C1 segment of cervical spinal cord (tissue), 14 donors: ENCODE measurements at places on chromosomes 1 and 21.

GRCh38 chr1:189374816-189375215 lies 1102.8 kb downstream of the BRINP3 start:
- DNase-seq, result no peak

DNA sequence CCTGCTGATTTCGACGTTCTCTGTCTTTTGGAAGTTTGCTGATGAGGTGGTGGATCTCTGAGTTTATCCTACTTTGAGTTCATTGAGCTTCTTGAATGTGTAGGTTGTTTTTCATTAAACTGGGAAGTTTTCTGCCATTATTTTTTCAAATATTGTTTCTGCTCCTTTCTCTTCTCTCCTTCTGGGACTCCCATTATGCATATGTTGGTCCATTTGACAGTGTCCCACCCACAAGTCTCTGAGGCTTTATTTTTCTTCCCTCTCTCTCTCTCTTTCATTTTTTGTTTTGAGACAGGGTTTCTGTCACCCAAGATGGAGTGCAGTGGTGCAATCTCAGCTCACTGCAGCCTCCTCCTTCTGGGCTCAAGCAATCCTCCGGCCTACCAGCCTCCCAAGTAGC lies 11.7 kb downstream of the TNFRSF18 start:
- no peak for DNase-seq

- peak; percentile 75 for DNase-seq
Measured at GRCh38 chr1:48776393-48777218, at the start of gene BEND5. Gene BEND5, minus strand, starts transcription at chr1:48776891. Its CDS starts 60 bp downstream, at chr1:48776831.

- peak; percentile 91 for DNase-seq
Measured at GRCh38 chr1:224800486-224801119, 128.9 kb upstream of the DNAH14 start.

DNA sequence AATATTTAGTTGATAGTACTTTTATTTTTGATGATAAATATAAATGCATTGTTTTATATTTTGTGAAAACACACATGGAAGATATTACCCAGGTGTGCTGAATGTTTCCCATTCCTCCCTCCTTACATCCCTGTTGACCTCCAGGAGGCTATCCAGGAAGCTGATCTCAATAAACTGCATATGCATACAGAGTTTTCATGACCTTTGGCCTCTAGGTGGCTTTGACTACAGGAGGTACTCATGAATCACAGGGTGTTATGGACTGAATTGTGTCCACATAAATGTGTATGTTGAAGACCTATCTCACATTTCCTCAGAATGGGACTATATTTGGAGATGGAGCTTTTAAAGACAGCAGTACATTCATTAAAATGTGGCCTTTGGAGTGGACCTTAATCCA lies 914.9 kb upstream of the NCAM2 start:
- no peak for DNase-seq

- no peak for DNase-seq
Measured at GRCh38 chr1:147600119-147601111, 59.1 kb downstream of the BCL9 start.

GRCh38 chr1:34479731-34480130 lies 275.1 kb upstream of the GJB5 start:
- DNase-seq, result no peak

DNA sequence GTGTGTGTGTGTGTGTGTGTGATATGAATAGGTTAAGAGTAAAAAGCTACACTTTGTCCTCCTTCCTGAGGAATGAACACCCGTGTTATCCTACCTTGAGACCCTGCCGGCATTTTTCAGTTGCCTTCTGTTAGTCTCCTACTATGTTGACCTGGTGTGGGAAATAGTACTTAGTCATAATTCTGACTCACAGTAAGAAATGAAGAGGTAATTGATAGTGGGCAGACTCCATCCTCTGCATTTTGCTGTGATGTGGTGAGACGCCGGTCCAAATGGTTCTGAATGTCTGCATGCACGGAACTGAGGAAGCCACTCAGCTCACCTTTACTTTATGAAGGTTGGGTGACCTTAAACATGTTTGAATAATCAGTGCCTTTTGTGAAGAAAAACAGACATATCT lies 12.6 kb downstream of the CD101 start:
- no peak for DNase-seq

DNA sequence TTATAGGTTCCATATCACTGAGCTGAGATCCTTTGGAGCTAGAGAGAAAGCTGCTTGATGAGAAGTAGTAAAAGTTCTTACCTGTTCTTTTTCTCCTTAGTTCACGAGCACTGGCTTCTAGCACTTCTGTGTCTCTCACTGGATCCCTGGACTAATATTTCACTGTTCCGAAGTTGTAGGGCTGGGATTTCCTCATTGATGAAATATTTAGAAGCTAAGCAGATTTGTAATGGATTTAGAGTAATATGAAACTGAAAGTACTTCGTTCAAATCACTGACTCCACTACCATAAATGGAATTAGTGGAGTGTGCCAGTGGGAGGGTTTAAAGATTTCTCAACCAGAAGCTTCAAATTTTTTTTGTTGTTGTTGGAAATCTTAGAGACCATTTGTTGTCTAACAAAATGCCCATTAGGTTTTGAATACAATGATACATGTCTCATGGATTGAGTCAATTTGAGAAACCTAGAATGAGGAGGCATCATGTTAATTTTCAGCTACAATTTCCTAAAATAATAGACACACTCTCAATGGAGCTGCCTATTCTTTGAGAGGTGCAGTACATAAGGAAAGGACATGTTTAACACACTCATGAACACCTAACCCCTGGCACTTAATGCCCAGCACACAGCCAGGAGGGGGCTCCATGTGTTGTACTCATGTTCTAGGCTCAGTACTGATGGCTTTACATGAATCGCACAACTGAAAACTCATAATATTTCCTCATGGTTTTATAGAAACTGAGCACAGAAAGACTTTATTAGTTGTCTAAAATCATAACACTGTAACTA lies at the start of gene GBP1:
Gene GBP1 (minus strand): TSS at position 130 of the 790 bp plus-strand sequence. CDS start 1,974 bp downstream, outside the sequence.
- no peak for DNase-seq

DNA sequence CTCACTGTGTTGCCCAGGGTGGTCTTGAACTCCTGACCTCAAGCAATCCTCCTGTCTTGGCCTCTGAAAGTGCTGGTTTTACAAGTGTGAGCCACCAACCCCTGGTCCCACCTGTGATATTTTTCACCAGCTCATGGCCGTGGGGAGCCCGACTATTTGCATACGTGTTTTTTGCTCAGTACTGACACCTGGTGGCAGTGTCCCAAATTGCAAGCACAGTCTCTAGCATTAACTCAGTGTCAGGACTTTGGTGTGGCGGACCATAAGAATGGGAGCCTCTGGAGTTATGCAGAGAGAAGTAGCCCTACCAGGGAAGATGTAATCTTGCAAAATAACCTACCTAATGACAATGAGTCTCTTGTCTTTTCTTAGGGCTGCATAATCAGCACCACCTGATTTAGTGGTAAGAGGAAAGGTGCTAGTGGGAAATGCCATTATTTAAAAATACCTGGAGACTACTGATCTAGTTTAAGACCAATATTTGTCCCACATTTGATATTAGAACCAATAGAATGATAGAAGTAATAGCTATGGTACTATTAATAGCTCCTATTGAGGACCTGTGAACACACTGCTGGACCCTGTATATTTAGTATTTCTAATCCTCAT lies 305.4 kb downstream of the DISC1 start:
- DNase-seq, result no peak

GRCh38 chr1:213277036-213277435 lies 226.0 kb downstream of the RPS6KC1 start:
- no peak for DNase-seq

- DNase-seq, result no peak
Measured at GRCh38 chr1:214854126-214854875, 228.2 kb upstream of the KCNK2 start.

- DNase-seq, result no peak
Measured at GRCh38 chr1:93206567-93206954, 26.0 kb downstream of the CCDC18 start.

- DNase-seq, result no peak
Measured at GRCh38 chr1:183074215-183074614, 51.0 kb downstream of the LAMC1 start.

DNA sequence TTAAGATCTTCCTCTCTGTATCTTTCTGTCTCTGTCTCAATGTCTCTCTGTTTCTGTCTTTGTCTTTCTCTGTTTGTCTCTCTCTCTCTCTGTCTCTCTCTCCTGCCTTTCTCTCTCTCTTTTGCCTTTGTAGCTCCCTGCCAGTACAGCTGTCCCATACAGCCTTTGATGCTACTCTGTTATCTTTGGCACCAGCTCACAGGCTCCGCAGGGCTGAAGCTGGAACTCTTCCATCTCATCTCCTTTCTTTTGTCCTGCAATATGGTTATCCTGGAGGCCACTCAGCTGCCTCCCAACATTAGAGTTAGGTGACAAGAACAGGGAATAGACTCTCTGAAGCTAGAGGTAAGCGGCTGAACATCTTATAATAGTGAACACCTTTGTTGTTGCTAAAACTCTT lies 354.3 kb upstream of the NEGR1 start:
- DNase-seq, result no peak

DNA sequence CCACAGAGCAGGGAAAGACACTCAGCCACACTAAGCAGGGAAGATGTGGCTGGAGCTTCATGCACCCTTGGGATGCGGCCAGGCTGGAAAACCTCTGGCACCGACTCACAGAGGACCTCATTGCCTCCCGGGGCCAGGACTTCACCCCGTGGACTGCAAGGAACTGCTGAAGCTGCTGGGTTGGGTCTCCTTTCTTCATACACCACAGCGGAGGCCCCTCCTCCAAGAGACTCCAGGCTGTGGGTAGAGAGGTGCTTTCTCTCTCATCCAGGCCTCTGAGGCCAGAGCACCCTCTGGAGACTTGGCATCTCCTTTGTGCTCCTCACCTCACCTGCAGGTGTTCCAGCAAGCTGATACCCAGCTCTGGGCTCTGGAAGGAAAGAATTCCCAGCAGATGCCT lies 76.0 kb upstream of the EDN2 start:
- DNase-seq, result no peak

DNA sequence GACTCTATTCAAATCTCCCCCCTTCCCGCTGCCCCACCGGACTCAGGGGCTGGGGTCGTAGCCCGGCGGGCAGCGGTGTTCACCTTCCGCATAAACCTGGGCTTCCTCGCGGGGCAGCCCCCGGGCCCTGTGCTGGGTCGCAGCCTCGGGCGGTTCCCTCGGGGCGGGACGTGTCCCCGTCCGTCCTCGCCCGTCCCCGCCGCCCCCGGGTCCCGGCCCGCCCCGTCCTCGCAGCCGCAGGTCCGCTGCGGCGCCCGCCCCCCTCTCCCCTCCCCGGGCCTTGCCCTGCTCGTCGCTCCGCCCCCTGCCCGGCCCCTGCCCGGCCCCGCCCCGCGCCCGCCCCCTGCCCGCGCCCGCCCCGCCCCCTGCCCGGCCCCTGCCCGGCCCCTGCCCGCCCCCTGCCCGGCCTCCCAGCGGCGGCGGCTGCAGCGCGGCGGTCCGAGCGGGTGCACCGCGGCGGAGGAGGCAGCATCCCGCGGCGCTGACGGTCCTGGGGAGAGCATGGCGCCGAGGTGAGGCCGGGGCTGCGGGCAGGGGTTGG lies at the start of gene COL18A1:
Gene COL18A1 (plus strand): TSS at position 436 of the 541 bp plus-strand sequence. CDS start 66 bp downstream, at position 502.
- no peak for DNase-seq

DNA sequence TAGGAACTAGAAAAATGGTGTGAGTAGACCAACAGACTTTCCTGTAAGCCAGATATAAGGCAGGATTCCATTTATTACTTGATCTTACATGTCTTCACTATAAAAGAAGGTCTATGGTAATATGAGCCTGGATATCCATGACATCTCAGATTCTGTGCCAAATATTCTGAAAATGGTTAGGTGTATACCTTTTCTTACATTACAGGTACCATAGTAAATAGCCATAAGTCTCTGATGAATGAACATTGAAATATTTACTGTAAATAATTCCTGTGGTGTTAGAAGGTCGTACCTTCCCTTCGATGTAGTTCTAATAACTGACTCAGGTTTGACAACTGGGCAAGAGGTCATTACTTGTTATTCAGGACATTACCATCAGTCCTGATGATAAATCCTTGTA lies 657.9 kb downstream of the BRINP3 start:
- DNase-seq, result no peak

- DNase-seq, result no peak
Measured at GRCh38 chr1:70895531-70895930, 152.1 kb downstream of the PTGER3 start.

DNA sequence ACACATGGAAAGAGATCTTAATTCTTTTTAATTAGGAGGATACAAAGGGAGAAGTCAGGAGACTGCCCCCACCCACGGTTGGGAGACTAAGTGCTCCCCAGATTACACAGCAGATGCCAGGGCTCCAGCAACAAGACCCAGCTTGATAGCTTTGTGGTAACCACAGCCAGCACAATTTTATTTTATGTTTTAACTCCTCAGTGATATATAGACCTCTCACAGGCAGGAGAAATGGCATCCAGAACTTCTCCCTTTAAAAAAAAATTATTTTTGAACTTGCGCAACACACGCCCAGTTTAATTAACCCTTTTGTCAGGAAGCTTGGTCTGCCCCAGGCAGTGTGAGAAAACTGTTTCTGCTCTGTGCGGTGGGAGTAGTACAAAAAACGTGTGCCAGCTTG lies 62.6 kb upstream of the ACOT11 start:
- no peak for DNase-seq

- DNase-seq, result no peak
Measured at GRCh38 chr1:145785547-145785946, 38.3 kb downstream of the RNF115 start.

- DNase-seq, result no peak
Measured at GRCh38 chr1:118928739-118929554, 59.2 kb downstream of the TBX15 start.

GRCh38 chr1:199172171-199173124 lies 533.6 kb downstream of the PTPRC start:
- DNase-seq, result no peak

GRCh38 chr1:87508247-87508787 lies 179.6 kb downstream of the LMO4 start:
- DNase-seq, result no peak

GRCh38 chr1:36948147-36948546 lies 86.2 kb downstream of the GRIK3 start:
- DNase-seq, result no peak

- no peak for DNase-seq
Measured at GRCh38 chr1:17596651-17597509, 57.4 kb downstream of the ARHGEF10L start.
